ENCODE measurements at places on chromosomes 7 and 10. TPM values are rescaled to one million over a fixed set of nuclear protein-coding genes. Genes with fewer than 3 reads are reported as not detected.

NDUFB8 gene
- polyA plus RNA-seq, result 280 TPM

C1QL3 gene
- not detected for polyA plus RNA-seq

CRHR2 gene
- polyA plus RNA-seq, result 0.04 TPM

CLRN3 gene
- not detected for polyA plus RNA-seq

ERCC6 gene
- polyA plus RNA-seq, result 4.3 TPM

ZFYVE27 gene
- 9.6 TPM for polyA plus RNA-seq

EFCAB10 gene
- not detected for polyA plus RNA-seq

PNLIPRP3 gene
- 7.9 TPM for polyA plus RNA-seq

ZNF783 gene
- polyA plus RNA-seq, result 4.2 TPM
